ENCODE measurements at places on chromosomes 4 and X. TPM values are rescaled to one million over a fixed set of nuclear protein-coding genes. Genes with fewer than 3 reads are reported as not detected.

TSC22D3 gene
- total RNA-seq = 184 TPM

PCDH18 gene
- 5.6 TPM for total RNA-seq

PRAF2 gene
- 11.5 TPM for total RNA-seq

TLR7 gene
- 0.22 TPM for total RNA-seq

FABP2 gene
- total RNA-seq = not detected

PDE5A gene
- 5.8 TPM for total RNA-seq

HSFX1 gene
- 1.8 TPM for total RNA-seq

SPANXA2 gene
- not detected for total RNA-seq

ERCC6L gene
- 0.15 TPM for total RNA-seq

GLRA3 gene
- total RNA-seq = not detected

CXCL6 gene
- 2.4 TPM for total RNA-seq

PNPLA4 gene
- 34.0 TPM for total RNA-seq

PNMA6A gene
- 2.9 TPM for total RNA-seq

All from right atrium auricular region (tissue), 2 donors.